Activated CD4-positive, CD25-positive, alpha-beta regulatory T cell treated with anti-CD3 and anti-CD28 coated beads, Interleukin-2, amount 50 U/mL, for 24 hours (primary cell): ENCODE measurements at places on chromosomes 12 and 14.

- ATAC-seq = peak; percentile 24
Measured at GRCh38 chr12:14239935-14240872, 125.3 kb upstream of the ATF7IP start.

DNA sequence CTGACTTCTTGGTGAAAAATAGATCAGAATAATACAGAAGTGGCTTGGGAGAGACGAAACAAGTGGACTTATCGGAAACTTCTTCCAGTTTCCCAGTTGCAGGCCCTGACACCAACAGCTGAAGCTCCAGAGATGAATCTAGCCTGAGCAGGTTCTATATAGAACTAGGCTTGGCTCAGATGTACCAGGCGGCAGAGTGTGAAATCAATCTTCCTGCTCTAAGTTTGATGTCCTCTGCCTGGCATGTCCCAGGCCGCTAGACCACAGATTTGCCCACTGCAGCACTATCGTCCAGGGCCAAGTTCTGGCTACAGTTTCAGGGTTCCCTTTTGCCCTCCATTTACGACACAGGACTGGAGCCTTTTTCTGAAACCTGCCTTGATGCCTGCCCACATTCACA, 91.3 kb upstream of the PLEKHA5 start:
- ATAC-seq = no peak

- ATAC-seq = no peak
Measured at GRCh38 chr12:89210277-89210676, 142.0 kb downstream of the DUSP6 start.

DNA sequence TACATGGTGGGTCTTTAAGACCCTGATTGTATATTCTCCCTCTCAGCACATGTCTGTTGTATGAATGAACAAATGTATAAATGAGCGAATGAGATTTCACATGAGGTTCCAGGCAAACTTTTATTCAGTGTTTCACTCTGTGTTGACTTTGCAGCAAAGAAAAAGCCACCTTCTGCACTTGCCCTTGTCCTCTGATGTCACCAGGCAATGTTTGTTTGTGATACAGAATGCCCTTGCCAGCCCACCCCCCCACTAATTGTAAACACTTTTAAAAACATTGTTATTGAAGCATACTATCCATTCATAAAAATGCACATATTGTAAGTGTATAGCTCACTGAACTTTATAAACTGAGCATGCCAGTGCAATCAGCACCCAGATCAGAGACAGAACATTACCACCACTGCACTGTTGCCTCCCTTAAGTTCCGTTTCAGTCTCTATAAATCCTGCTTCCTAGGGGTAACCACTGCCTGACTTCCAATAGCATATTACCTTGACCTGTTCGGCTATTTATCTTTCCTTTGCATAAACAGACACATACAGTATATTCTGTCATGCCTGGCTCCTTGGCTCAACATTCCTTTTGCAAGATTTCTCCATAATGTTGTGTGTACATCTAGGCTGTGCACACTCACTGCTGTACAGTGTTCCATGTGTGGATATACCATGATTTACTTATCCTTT, 11.3 kb upstream of the LTA4H start:
- no peak for ATAC-seq

DNA sequence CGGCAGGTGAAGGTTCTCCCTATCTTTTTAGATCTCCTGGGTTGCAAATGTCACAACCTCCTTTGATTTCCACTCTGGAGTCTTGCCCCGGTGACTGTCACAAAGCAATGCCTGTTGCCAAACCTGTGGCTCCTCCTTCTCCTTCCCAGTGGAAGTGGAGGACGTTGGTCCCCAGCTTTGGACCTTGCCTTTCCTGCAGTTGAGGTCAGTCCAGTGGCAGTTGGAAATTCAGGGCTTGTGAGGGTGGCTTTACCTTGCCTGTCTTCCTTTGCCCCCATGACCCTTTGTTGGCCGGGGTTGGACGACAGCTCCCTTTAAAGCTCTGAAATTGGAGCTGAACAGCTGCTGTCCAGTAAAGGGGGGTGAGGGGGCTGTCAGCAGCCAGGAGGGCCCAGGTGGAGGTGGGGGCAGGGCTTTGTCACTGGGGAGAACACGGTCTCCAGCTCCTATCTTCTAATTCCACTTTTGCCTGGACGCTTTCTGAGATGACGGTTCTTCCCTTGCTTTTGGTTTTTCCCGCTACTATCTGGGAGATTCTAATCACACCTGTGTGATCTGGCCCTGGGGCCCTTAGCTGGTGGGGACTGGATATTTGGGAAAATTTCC, 4.1 kb downstream of the TEAD4 start:
- no peak for ATAC-seq

GRCh38 chr12:96098631-96099030, 63.2 kb upstream of the LTA4H start:
- ATAC-seq = no peak

GRCh38 chr12:8989413-8989812, at the start of gene KLRG1:
KLRG1 (plus strand) TSS chr12:8989546; CDS start chr12:8989636, 90 bp downstream.
- ATAC-seq = peak; percentile 77

GRCh38 chr12:112121780-112122565, 3.4 kb upstream of the TRAFD1 start:
- no peak for ATAC-seq

DNA sequence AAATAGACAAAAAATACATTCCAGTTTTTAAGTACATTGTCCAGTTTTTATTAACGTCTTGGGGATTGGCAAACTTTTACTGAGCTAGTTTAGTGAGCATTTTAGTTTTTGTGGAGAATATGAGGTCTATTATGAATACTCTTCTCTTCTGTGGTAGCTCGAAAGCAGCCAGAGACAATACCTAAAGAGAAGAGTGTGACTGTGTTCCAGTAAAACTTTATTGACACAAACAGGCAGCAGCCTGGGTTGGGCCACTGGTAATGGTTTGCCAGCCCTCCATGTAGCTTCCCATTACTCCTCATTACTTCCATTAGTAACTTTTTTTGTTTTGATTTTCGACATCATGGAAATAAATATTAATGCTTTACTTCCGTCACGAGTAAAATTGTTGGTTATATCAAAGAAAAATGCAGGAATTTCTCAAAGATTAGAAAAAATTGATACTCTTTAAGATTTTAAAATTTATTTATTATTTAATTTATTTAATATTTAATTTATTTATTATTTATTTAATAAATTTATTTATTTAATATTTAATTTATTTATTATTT, 19.6 kb downstream of the RMST start:
- ATAC-seq = no peak

GRCh38 chr12:114416028-114416427, 10.1 kb upstream of the TBX5 start:
- no peak for ATAC-seq

GRCh38 chr12:29545102-29545467, 47.6 kb upstream of the OVCH1 start:
- ATAC-seq = no peak

- no peak for ATAC-seq
Measured at GRCh38 chr12:48954061-48954460, 3.2 kb downstream of the ARF3 start.

GRCh38 chr14:88975043-88975830, 150.8 kb downstream of the TTC8 start:
- no peak for ATAC-seq

DNA sequence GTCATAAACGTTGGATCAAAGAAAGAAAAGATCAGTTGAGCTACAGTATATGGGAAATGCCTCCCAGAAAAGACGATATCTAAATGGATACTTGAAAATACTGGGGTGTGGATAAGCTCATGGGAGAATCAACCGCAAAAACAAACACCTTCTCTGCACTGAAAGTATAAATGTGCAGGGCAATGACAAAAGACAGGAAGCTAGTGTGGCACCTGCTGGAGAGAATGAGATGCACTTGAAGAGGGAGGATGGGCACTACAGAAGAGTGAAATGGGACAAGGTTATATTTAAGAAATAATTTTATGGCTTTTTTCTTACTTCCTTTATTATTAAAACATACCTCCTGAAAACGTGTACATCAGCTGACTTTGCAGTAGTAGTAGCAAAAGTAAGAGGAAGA, 153.7 kb downstream of the PRKD1 start:
- ATAC-seq = no peak

DNA sequence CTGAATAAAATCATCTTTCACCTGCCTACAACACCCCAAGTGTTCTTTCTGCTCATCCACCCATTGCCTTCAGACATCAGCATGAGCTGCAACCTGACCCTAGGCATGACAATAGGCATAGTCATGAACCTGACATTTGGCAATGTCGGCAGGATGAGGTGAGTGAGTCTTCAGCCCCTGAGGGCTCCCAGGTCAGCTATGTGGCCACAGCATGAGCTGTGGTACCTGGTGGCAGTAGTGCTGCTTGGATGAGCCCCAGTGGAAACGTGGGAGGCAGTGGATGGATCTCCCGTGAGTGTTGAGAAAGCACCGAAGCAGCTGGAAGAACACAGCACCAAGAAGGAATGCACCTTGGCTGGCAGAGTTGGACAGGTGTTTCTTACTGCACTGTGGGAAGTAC, 334.8 kb upstream of the FAR2 start:
- ATAC-seq = no peak

GRCh38 chr14:23115918-23116317, 3.1 kb downstream of the CEBPE start:
- no peak for ATAC-seq

DNA sequence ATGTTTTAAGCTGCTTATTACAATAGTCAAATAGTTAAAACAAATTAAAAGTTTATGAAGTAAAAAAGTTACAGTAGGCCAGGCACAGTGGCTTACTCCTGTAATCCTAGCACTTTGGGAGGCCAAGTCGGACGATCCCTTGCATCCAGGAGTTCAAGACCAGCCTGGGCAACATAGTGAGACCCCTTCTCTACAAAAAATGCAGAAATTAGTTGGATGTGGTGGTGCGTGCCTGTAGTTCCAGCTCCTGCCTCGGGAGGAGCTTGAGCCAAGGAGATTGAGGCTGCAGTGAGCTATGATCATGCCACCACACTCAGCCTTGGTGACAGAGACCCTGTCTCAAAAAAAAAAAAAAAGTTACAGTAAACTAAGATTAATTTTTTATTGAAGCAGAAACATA, 142.6 kb downstream of the MIPOL1 start:
- no peak for ATAC-seq

DNA sequence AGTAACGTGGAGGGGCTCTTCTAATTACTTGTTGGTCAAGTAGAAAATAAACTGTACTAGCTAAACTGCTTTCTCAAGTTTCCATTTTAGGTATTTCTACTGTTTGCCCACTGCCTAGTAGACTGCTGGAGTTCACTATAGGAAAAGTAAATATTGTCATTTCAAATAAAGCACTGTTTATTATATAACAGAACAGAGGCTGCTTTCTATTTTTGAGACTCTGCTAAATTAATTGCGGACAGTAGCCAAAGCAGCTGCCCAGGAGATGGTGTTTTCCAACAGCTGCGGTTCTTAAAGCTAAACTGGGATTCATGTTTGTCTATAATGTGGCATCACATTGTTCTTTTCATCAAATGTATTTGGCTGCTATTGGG, 15.9 kb upstream of the SIX1 start:
- ATAC-seq = no peak

GRCh38 chr14:69318241-69318640, 58.3 kb downstream of the GALNT16 start:
- ATAC-seq = no peak

DNA sequence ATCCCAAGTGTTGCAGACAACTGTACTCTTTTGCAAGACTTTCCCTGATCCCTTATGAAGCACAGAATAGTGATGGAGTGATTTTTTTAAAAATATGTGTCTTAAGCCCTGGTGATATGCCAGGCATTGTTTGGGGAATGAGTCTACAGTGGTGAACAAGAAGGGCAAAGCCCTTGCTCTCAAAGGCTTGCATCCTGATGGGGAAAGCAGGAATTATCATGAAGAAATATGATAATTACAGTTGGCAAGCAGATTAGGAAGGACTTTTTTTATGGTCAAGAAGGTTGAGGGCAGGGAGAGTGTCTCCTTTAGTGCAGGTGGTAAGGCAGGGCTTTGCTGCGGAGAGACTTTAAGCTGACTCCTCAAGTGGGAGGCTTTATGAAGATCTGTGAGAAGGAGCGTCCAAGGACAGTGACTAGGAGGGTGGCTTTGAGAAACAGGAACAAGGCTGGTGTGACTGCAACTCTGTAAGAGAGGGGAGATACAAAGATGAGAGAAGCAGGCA, 100.2 kb downstream of the SYNE2 start:
- ATAC-seq = no peak

- no peak for ATAC-seq
Measured at GRCh38 chr14:66514213-66514612, 6.3 kb downstream of the GPHN start.

DNA sequence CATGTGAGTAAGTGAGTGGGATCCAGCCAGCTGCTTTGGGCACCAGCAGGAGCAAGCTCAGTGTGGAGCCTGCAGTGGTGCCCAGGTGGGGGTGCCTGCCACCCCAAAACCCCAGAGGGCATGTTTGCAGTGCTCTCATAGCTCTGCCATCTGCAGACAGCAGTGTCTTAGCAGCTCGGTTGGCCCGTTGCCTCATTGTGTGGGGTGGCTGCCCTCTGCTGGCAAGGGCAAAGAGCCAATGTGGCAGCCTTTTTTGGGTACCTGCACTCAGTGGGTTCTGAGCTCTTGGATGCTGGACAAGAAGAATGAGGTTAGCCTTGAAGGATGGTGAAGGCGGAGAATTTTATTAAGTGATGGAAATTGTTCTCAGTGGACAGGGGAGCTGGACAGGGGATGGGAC, 52.3 kb downstream of the NEUROD4 start:
- ATAC-seq = peak; percentile 63

- no peak for ATAC-seq
Measured at GRCh38 chr14:68941820-68942219, 37.3 kb downstream of the ACTN1 start.
